ENCODE measurements at places on chromosomes 3 and 15.

- no peak for DNase-seq
Measured at GRCh38 chr3:35675621-35676020, 36.3 kb downstream of the ARPP21 start.

GRCh38 chr3:93991631-93992030, 11.7 kb downstream of the ARL13B start:
- no peak for DNase-seq

DNA sequence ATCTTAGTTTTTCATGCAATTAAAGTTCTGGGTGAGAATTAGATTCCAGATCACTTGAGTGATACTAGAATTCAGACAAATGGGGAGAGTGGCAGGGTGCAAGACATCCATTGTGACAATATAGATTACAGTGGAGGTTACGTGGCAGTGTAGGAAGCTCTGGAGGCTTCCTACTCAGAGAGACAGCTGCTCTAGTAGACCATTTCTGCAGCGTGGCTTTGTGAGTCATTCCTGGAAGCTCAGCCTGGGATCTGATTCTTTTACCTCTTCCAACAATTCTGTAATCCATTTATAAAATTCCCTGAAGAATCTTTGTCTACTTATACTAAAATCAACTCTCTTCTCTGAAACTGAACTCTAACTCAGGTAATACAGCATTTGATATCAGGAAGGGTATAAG, 90.4 kb upstream of the ASB14 start:
- DNase-seq, result no peak

DNA sequence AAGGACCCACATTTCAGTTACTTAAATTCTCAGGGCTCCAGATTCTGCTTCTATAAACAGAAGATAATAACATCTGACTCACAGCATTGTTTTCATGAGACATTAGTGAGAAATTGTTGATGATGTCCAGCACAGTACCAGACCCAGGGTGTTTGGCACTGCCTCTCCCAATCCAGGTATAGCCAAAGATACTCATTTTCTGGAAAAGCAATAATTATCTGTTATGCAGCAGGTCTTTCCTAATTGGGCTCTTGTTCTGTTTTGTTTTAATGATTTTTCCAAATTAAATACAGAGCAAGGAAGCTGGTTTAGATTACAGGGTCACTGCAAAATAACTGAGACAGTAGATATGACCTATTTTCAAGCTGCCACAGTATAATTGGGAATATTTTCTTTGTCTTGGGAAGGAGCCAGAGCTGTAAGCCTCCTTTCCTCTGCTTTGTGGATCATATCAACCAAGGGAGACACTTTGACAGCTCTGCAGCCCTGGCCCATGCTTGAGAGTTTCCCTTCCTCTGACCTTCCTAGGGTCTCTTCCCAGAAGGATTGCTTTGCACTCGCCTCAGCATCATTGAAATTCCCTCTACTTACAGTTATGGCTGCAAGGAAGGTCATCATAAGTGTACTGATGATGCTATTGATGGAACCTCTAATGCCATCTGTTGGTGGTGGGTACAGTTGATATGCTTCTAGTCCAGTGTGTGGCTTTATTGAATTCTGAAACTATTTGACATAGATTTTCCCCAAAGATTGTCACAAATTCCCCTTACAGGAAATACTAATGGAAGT, 522.4 kb upstream of the ADAMTS9 start:
- DNase-seq, result peak; percentile 4

- DNase-seq, result peak; percentile 93
Measured at GRCh38 chr3:174821477-174821876, 37.7 kb upstream of the NAALADL2 start.

DNA sequence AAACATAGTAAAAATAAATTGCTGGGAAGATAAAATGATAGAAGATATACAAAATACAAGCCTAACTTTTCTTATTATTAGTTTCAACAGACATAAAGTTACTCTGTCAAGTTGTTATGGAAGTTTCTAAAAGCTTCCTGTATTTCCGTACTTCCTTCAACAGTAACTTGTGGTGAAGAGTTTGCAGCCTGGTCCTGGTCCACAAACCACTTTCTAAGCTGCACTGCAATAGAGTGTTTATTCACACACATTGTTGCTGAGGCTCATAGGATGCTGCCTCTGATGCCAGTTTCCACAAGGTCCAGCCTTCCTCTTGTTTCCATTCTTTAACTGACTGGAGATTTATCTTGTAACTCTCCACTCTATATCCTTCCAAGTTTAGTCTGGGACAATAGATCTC, 39.4 kb upstream of the KY start:
- no peak for DNase-seq

GRCh38 chr3:49930922-49931321, 1.3 kb upstream of the MON1A start:
- DNase-seq, result no peak

GRCh38 chr3:193962986-193963685, 172.8 kb upstream of the HES1 start:
- DNase-seq, result peak; percentile 92

GRCh38 chr3:46386205-46386604, 15.5 kb downstream of the CCR5 start:
- peak; percentile 40 for DNase-seq

DNA sequence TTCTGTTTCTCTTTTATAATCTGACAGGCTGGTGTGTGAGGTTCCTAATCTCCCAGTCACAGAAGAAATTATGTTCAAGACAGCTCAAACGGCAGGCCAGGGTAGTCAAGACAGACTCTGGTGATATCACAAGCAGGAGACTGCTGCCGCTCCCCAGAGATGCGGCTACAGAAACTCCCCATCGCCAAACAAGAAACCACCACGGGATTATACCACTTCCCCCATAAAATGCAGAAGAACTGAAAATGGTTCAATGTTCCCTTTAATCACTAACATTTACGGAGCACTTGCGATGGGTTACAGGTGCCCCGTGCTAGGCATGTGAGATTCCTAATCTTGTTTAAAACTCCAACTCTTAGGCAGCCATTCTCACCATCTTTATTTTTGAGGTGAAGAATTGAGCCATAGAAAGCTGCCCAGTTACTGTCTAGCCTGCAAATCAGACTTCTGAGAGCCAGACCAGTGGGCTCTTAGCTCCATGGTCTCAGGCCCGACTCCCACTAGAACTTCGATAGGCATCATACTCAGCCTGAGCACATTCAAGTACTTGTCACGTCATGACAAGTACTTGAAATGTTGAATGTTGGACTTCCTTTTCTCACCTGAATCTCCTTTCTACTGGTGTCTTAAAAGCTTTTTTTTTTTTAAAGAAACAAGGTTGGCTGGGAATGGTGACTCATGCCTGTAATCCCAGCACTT, 58.4 kb downstream of the TBC1D2B start:
- DNase-seq, result no peak

Data from foreskin melanocyte (primary cell).